Naive thymus-derived CD8-positive, alpha-beta T cell (primary cell): ENCODE measurements at places on chromosomes 7 and 10.

GRCh38 chr10:96560966-96561887 lies 25.6 kb downstream of the TM9SF3 start:
- DNase-seq = no peak

DNA sequence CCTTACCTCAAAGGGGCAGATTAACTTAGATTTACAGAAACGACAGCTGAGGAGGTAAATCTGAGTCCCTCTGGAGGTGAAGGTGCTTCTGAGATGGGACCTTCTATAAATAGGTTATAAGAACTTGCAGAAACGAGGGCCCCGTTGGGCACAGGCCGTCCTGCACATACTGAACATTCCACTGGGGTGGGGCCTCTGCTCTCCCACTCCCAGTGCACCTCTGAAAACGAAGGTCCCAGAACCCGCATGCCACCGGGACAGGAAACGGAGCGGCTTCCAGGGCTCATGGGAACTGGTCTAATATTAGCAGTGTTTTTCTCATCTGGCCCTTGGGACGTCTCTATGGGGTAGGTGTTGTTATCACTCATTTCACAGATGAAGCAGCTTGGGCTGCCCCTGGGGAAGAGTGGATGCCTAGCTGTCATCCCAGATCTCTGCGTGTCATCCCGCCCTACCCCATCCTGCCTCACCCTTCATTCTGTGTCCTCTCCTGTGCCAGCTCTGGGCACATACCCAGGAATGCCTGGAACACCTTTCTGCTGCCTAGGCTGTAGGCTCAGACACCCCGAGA lies 19.6 kb downstream of the C10orf62 start:
- no peak for DNase-seq

DNA sequence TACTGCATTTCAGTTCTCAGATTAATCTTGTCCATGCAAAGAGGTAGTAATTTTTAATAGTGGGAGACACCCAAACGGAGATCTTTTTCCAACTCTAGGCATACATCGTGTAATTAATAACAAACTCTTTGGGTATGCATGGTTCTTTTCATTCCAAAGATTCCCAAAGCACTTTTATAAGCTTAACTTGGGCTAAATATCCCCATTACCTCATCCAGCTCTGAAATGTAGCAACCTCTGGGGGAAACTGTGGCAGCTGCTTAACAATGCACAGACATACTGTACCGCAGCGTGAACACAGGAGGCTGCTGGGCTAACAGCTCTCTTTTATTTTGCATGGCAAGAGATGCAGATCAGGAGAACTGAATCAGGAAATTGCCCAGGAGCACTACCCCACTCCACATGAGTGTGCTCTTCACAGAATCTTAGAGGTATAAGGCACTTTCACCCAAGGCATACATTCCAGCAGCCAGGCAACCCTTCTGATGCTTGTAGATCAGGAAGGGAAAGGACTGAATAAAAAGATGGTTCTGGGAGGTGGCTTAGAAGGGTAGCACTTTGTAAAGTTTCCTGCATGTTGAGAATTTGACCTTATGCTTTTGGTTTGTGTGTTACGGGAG lies 114.4 kb upstream of the GLI3 start:
- DNase-seq = no peak

DNA sequence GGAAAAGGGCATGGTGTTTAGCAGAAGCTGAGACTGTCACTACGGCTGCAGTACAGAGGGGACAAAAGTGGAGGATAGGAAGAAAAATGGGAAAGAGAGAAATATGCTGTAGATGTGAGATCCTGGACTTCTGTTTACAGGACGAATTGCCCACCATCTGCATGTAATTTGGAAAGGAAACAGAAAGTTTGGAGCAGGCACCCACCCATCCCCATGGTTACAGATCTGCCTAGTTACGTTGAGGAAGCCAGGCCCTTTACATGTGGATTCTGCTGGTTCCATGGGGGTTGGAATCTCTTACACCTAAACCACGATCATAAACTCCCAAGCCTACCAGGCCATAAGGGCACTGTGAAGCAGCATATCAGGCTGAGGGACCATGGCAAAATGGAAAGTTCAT lies 84.3 kb downstream of the WDFY4 start:
- no peak for DNase-seq

GRCh38 chr7:111091593-111092358 lies 849 bp downstream of the LRRN3 start:
- DNase-seq = no peak

DNA sequence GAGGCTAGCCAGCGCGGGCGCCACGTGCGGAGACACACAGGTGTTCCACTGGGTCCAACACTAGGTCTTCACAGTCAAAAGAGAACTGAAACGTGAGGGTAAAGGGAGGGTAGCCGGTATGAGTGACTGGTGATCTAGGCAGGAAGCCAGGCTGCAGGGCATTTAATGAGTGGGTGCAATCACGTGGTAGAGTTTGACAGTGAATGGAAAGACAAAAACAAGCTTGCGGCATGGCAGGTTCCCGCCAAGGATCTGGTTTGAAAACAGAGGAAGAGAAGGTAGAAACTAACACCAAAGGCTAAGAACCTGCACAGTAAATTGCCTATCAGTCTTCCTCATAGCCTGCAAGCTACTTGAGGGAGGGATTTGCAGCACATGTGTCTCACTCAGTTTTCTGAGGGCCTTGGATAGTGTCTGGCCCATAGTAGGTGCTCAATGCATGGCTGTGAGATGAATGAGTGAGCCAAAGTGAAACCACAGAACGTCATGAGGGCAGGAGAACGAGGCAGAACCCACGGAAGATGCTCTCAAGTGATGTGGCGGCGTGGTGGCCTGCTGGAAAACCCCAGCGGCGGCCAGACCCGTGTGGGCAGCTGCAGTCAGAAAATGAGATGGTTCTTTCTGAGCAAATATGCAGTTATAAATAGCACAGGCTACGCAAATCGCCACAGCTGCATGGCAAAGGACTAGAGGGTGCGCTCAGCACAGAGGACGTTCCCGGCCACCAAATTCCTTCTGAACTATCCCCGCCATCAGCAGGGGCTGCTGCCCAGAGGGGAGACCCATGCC lies 183.6 kb upstream of the NFE2L3 start:
- DNase-seq = no peak

GRCh38 chr7:87689374-87689773 lies 61.2 kb downstream of the RUNDC3B start:
- no peak for DNase-seq

GRCh38 chr10:78432583-78432982 lies 398.9 kb downstream of the RPS24 start:
- DNase-seq = no peak

DNA sequence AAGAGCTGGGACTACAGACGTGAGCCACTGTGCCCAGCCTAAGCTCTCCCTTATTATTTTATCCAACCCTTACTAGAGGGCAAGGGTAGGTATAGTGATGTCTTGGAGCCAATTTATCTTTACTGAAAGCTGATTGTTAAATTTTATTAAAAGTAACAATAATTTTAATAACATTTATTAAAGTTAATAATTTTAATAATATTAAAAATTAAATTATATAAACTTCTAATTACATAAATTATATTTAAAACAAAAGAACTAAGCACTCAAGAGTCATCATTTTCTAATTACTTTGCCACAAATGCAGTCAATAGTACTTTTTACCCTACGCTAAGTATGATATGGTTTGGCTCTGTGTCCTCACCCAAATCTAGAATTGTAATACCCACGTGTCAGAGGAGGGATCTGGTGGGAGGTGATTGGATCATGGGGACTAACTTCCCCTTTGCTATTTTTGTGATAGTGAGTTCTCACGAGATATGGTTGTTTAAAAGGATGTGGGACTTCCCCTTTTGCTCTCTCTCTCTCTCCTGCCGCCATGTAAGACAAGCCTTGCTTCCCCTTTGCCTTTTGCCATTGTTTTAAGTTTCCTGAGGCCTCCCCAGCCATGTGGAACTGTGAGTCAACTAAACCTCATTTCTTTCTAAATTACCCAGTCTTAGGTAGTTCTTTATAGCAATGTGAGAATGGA lies 58.4 kb upstream of the ETV1 start:
- no peak for DNase-seq

- DNase-seq = no peak
These were observed 18.2 kb upstream of the ZNF862 start for GRCh38 chr7:149819961-149820340.

DNA sequence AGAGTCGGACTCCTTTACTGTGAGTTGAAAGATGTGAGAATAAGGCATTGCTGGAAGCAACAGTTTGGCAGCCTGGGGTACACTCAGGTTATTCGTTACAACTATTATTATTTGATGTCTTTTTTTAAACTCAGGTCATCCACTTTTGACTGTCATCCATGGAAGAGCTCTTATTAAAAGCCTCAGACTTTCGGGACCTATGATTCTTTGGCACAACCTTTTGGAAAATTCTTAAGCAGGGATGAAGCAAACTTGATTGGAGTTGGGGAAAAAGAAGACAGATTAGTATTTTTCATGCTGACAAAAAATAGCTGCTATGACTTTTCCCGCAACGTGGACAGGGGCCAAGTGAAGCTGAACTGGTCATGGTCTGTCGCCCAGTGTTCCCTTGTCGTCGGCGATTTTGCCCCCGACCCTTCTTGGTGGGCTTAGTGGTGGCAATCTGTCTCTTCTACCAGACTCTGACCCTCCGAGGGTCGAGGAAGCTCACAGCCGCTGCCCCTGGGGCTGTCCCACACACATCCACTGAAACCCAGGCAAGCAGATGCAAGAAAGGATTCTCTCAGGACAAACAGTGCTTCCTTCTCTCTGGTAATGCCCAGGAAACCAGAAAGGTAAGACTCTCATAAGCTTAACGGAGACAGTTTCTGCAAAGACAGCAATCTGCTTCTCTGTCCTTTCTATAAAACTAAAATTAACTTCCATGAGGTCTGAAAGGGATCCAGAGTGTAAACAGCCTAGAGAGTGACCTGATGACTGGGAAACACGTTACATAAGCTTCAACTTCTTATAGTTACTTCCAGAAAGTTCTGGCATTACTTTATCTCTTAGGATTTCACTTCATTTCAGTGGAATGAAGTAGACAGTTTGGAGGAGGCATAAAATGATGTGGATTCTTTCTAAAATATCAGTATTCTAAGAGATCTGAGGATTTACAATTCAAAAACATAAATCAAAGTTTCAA lies 1.0 kb downstream of the CPED1 start:
- DNase-seq = no peak

DNA sequence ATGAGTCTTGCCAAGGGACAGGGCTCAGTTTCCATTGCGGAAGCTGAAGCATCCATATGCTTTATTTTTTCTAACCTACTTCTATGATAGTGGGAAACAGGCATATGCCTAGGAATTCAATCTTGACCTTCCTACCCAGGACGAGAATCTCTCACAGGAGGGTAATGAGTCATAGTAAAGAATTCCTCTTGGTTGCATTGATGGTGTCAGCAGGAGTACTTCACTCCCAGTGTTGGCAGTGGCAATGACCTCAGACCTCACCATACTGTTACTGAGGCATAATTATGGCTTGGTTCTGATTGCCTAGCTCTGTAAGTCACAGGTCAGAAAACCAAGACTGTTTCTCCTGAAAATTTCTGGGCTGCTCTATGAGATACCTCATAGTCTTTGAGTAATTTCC lies 552.9 kb downstream of the ARL4A start:
- no peak for DNase-seq

DNA sequence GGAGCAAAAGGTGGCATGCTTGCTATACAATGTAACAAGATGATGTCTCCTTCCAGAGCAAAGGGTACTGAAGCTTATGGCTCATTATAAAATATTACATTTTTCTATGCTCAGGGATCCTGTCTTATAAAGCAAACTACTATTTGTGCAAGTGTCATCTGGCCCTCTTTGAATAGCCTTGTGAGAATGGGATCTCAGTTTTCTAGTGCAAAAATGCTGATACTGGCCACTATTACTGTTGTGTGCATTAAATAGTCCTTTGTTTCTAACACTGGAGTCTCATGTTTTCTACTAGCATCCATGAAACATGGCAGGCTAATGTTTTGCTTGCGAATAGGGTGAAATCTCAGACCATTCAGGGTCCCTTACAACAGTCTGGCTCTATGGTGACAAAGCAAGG lies 823.0 kb downstream of the REEP3 start:
- DNase-seq = no peak

DNA sequence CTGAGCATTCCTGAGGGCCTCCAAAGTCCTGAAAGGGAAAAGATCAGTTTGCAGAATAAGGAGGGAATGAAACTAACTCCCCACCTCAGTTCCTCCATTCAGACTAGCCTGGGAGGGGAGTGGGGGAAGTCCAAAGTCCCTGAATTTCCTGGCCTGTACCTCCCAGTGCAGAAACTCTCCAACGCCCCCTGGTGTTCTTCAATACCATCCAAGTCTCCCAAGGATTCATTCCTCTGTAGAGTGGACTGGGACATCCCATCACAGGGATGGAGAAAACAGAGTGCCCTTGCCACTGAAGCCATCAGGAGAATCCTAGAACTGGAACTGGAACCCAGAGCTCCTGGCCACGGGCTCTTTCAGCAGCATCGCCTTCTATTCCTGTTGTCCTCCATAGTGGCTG lies 1.6 kb upstream of the COL13A1 start:
- no peak for DNase-seq

DNA sequence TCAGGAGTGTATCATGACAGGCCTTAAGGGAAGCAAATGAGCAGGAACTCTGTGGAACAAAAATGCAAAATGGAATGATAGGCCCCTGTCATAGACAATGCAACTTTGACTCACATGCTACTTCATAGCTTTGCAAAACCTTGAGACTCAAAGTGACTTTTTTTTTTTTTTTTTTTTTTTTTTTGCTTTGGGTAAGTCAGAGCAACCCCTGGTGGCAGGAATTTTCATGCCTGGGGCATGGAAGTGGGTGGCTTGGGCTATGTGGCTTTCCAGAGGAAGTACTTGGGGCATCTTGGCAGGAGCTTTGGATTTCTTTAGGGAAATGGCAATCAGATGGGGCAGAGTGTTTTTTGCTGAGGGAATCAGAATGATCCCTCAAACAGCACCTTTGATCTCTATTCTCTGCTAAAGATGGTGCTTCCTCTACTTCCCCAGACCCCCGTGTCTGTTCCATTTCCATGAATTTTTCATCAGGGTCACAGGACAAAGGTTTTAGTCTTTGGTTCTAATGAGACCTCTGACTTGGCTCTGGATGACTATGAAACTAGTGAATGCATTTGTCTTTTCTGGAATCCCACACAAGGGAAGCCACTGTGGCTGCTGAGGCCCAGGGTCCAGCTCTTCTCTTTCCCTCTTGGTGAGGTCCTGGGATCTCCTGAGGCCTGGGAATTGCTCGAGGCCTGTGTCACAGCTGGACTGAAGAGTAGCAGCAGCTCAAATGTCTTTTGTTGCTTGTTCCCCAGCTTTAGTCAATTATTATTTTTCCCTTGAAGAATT lies 62.8 kb downstream of the TACC2 start:
- no peak for DNase-seq

DNA sequence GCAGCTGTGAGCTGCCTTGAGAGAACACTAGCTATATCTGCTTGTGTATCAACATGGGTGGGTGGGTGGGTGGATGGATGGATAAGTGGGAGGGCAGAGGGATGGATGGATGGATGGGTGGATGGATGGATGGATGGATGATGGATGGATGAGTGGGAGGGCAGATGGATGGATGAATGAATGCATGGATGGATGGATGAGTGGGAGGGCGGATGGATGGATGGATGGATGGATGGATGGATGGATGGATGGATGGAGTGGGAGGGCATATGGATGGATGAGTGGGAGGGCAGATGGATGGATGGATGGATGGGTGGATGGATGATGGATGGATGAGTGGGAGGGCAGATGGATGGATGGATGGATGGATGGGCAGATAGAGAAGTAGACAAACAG lies 76.1 kb downstream of the MKI67 start:
- DNase-seq = no peak
